ENCODE measurements at places on chromosomes 1 and 21.

DNA sequence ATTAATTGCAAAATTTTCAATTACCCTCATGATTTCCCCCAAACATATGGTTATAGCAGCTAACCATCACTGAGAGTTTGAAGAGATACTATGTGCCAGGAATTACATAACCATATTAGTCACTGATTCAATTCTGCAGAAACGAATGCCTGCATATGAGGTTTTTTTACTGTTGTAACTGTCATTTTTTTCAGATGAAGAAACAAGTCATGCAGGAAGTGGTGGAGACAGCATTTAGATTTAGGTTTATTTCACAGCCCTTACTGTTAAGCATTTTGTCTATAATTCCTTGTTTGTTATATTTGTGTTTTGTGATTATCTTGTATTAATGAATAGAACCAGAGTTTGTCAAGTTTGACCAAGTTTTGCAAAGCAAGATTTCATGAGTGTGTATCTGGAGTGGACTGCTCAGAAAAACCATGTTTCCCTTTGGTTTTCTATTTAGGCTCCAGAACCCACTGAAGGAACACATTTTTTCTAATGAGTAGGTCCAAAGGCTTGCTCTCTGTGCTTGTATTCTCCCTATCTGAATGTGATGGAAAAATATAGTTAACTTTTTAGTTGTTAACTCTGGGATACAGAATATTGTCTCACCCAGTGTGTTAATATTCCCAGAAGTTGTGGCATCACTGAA is 308.5 kb upstream of the ADAMTS5 start:
- DNase-seq = no peak

DNA sequence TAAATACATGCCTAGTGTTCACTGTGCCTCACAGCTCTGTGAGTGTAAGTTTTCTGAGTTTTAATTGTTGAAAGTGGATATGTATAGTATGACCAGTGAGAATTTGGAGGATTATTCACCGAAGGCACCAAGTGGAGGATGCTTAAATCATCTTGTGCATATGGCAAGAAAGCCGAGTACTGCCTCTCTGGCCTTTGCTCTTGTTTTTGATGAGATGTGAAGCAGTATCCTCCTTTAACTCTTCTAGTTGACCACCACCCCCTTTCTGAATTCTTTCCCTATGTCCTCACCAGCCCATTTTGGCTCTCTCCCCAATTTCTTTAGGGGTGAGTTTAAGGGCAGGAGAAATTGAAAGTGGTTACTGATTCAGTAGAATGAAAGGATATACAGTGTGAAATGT is 130.4 kb downstream of the SYT2 start:
- no peak for DNase-seq

GRCh38 chr1:207813946-207814345 is 62.1 kb downstream of the CD46 start:
- DNase-seq = no peak

DNA sequence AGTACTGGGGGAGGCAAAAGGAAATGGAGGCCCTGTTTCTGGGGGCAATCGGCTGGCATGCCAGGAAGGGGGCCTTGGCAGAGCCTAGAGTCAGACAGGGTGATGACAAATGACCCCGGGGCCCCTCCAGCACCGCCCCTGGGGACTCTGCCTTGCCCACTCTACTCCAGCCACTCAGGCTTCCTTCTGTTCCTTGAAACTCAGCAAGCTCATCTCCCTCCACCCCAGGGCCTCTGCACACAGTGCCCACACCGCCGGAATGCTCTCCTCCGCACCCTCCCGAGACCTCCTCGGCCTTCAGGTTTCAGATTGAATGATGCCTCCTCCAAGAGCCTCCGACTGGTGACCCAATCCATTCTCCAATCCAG is 122.5 kb upstream of the ZBTB40 start:
- DNase-seq = no peak

- DNase-seq = no peak
These were observed 42.0 kb downstream of the IL23R start for GRCh38 chr1:67208217-67208616.

DNA sequence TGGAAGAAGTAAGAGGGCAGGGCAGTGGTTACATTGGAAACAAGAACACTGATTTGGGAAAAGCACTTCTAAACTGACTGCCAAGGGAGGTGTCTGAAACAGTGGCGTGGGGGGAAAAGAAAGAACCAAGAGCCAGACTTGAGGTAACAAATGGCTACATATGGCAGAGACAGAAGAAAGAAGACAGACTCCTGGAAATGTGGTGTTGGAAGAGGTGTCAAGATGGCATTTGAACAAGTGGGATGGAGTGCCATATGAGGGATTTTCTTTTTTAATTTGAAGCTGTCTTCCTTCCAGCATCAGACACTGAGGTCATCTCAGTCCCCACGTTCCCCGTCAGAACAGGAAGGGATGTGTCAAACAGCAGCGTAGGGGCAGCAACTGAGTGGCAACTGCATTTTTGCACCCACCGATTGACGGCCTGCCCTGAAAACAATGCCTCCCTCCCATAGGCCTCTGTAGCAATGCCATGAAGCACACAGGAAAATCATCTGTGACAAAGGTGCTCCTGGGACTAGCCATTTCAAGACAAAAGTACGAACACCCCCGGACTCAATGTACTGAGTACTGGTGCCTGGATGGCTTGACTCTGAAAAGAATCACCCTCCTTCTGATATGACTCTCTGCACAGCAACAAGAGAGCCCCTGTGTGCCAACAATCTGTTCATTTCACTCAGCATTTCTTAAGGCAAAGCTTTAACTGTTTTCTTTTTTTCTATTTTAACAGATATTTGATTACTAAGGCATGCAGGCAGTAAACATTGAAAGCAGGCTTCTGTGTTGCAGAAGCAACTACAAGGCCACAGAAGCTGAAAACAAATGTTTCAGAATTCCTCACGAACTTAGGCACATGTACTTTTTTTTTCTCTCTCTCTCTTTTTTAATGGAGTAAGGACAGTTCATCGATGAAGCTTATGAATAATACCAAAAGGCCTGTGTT is 37.0 kb downstream of the LPAR3 start:
- no peak for DNase-seq

- no peak for DNase-seq
These were observed at the start of gene KMO for GRCh38 chr1:241532162-241532531. KMO (plus strand) TSS chr1:241532378; CDS start chr1:241532445, 67 bp downstream.

DNA sequence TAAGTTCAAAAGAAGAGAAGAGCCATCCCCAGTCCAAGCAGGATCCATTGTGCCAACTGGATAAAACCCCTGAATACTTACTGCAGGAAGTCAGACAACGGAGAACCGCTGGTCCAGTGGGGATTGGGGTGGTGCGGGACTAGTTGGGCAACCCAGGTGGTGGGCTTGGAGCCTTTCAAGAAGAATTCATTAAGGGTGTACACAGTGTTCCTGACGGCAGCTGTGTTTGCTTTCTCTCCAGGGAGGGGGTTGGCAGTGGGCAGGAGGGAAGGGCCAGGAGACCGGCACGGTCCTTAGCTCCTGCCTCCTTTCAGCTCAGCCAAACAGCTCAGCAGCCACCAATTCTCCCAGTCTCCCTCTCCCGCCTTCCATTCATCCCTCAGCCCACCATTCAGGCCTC is 7.1 kb upstream of the CDK18 start:
- peak; percentile 76 for DNase-seq

DNA sequence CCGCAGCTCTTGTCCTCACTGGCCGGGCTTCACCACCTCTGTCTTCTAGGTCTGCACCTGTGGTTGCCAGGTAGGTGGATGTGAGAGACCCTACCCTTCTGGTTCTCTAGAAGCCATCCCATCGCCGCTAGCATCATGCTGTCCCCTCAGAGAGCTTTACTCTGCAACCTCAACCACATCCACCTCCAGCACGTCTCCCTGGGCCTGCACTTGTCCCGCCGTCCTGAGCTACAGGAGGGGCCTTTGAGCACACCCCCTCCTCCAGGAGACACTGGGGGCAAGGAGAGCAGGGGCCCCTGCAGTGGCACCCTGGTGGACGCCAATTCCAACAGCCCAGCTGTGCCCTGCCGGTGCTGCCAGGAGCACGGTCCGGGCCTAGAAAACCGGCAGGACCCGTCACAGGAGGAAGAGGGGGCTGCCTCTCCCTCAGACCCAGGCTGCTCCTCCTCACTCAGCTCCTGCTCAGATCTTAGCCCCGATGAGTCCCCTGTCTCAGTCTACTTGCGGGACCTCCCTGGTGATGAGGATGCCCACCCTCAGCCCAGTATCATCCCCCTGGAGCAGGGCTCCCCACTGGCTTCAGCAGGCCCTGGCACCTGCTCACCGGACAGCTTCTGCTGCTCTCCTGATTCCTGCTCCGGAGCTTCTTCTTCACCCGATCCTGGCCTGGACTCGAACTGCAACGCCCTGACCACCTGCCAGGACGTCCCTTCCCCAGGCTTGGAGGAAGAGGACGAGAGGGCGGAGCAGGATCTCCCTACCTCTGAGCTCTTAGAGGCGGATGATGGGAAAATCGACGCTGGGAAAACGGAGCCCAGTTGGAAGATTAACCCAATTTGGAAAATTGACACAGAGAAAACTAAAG is 1.2 kb downstream of the RUSC1 start:
- DNase-seq = no peak

- DNase-seq = no peak
These were observed 30.6 kb downstream of the PAFAH2 start for GRCh38 chr1:25967308-25967707.

- no peak for DNase-seq
These were observed 29.2 kb upstream of the PDE9A start for GRCh38 chr21:42624095-42624790.

DNA sequence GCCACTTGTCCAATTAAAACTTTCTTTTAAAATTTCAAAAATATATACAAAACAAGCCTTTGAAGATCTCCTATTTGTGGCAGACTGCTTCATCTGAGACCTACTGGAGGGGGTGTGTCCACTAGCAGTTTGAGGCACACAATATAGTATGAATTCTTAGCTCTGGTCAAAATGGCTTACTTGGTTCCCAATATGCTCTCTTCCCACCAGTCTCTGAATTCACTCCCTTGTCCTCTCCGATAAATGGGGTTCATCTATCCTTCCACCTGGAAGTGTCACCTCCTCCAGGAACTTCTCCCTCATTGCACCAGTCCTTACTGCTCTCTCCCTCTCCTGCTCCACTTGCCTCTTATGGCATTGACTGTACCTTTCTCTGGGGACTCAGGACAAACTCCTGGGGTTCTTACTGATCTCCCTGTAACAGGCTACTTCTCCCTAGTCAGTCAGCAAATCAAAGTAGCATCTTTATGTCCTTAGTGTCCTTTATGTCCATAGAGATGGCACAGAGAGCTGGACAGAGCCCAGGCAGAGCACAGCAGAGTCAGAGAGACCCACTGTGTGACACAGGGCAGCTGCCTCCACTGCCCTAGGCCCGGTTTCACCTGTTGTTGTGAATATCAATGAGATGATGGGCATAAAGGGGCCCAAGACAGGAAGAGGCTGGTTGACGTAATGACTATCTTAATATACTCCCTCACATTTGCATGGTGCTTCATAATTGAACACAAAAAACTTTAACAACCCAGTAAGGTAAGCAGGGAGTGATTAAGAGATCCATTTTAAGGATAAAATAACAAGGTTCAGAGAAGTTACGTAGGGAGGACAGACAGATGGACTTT is 3.6 kb downstream of the ASAP3 start:
- no peak for DNase-seq

DNA sequence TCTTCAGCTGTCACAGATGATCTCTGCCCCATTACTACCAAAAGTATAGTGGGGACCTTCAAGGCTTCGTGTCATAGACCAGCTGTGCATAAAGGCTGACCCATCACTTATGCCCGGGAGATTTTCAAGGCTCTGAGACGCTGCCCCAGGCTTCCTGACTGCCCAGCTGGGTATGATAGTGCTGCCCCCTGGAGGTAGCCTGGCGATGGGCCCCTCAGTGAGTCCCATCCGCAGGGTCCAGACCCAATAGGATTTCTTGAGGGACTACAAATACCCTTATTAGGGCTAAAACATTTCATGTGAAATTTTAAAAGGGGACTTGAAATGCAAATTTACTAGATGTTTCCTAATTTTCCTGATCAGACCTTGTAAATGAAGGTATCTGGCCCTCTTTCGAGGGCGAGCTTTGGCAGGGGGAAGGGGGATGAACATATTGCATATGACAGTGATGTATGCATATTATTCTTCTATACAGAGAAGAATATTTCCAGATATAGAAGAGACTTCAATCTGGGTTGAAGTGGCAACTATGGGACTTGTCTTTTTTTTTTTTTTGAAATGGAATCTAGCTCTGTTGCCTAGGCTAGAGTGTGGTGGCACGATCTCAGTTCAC is 11.7 kb upstream of the FCMR start:
- no peak for DNase-seq

DNA sequence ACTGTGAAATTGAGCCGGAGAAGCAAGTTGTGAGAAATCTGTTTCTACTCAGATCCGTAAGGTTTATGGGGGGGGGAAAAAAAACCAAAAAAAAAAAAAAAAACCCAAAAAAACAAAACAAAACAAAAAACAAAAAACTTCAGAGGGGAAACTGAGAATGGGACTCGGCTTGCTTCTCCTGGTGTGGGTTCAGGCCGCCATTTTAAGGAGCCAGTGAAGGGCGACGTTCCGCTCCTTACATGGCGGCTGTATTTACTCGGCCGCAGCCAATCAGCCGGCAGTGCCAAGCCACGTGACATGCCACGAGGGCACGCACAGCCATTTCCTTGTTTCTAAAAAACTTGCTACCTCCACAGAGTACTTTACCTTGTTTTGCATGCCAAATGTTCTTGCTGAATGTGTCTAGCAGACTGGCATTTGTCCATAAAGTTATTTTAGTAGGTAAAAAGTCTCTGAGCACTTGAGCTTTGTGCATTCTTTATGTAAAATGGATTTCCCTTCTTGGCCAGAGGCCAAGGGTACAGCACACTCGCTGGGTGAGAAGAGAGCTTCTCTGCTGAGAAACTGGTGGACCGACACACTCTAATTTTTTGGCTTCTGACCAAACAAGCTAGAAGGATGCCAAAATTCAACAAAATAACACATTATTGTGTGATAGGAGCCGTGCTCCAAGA is 101.8 kb downstream of the NFIA start:
- peak; percentile 6 for DNase-seq

DNA sequence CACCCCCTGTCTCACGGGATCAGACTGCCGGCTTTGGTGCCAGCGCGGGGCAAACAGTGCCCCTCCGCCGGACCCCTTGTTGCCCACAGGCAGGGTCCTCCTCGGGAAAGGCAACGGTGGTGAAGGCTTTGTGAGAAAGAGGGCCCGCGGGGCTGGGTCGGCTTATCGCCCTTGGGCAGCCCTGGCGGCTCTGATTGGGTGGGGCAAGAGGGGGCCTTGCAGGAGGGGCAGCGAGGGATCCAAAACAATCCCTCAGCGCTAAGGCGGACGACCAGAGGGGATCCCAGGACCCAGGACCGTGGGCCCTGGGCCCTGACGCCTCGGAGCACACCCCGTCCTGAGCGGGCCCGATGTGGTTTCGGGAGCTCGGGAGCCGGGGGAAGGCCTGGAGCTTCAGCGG is 3.9 kb upstream of the ZNF678 start:
- no peak for DNase-seq
